Activated T-helper 9 cell treated with anti-CD3 and anti-CD28 coated beads, Interleukin-2, amount 50 U/mL, for 16 hours (primary cell): ENCODE measurements at places on chromosomes 2 and 18.

- DNase-seq = no peak
These were observed 104.6 kb downstream of the ITGB1BP1 start for GRCh38 chr2:9318461-9319337.

- DNase-seq = no peak
These were observed at the start of gene PER2 for GRCh38 chr2:238287737-238288649. Gene PER2, minus strand, starts transcription at chr2:238288610. Its CDS starts 10,674 bp downstream, at chr2:238277936.

DNA sequence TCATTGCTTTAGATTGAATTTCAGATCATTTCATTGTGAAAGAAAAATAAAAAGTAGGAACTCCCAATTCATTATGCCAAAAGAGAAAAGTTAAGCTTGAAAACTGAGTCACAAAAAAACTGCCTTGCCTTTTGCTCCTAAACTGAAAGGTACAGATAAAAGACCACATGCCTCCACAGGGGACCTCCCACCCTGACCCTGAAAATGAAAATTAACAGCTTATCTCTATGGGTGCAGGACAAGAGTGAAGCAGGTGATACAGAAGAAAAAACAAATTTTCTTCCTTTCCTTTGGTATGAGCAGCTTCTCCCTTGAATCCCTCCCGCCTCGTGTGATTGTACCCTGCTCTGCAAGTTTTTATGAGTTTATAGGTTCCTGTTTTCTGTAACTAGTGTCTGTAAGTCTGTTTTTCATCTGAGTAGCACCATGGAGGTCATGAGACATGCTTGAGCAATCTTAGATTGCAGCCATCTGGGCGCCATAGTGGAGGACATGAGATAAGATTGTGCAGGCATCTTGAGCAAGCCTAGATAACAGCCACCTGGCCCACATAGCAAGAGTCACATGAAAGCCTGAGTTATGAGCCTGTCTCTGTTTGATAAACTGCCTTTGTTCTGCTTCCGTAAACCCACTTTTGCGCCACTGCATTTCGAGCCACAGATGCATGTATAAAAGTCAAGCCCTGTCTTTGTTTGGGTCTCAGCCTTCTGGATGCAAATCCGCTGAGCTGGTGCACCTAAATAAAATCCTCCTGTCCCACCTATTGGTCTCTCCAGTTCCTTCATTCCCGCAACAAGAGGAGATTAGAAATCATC is 56.2 kb upstream of the DYNC1I2 start:
- DNase-seq = no peak

GRCh38 chr2:60527762-60528161 is 25.7 kb downstream of the BCL11A start:
- no peak for DNase-seq

DNA sequence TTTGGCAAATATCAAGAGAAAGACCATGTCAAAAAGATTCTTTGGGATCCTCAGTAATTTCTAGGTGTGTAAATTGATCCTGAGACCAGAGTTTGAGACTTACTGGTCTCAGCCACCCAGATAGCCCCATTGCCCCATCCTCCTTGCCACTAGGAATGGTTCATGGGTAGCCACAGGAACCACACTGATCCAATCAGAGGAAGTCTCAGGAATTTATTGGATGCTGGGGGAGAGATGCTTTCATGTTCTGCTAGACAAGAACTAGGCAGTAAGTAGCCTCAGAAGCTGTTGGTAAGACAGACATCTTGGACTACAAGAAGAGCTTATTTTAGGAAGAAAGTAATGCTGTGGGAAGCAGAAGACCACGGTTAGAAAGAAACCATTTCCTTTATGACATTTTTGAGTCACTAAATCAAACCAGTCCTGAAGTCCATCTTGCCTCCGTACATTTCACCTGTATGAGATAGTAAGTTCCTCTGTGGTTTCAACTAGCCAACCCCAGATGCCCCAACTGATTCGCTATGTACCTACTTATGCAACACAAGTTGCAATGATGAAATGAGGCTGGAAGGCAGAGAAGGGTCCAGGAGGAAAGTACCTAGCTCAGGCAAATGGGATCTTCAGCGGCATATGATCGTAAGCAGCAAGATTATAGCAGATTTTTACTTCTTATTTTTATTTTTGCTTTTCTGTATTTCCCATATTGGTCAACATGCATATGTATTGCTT is 3.6 kb upstream of the ST3GAL5 start:
- no peak for DNase-seq

- DNase-seq = no peak
These were observed 47.8 kb upstream of the SLC4A10 start for GRCh38 chr2:161576421-161576820.

GRCh38 chr18:50902797-50903196 is 23.9 kb downstream of the ME2 start:
- no peak for DNase-seq

- DNase-seq = no peak
These were observed 586.7 kb downstream of the TDRD15 start for GRCh38 chr2:21710496-21710895.

- no peak for DNase-seq
These were observed 104.7 kb downstream of the VSNL1 start for GRCh38 chr2:17644997-17645720.
